H9 (cell line): ENCODE measurements at places on chromosomes 11 and 22.

GRCh38 chr11:77027275-77027674 lies 6.9 kb upstream of the B3GNT6 start:
- no peak overlapping the region for H3K4me3 ChIP-seq
- no peak for DNase-seq
- H3K27ac ChIP-seq, result no peak overlapping the region
- H3K27me3 ChIP-seq, result no peaks in the 10 kb centered on the region; the same call in 1 of the 2 replicates

DNA sequence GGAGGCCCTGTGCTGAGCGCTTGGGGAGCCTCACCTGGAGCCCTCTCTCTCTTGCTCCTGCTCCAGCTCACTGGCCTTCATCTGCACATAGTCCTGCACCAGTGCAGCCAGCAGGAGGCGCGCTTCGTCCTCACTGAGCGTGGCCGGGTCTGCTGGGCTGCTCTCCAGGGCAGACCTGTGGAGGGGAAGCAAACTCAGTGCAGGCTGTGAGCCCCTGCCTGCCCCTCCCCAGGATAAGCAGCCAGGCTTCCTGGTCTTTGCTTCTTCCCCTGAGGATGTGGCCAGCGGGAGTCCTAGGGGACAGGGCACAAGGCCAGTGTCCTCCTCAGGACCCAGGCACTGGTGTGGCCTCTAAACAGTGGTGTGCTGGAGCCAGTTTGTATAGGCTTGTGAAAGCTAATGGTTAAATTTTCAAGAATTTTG lies 2.2 kb downstream of the CALCA start:
- H3K4me3 ChIP-seq, result no peak overlapping the region
- H3K4me1 ChIP-seq, result peaks cover 4% of the 10 kb centered on the region; the same call in 1 of the 2 replicates
- H3K27me3 ChIP-seq, result peaks cover 40% of the 10 kb centered on the region
- no peaks in the 10 kb centered on the region for H3K36me3 ChIP-seq

- no peaks in the 10 kb centered on the region for H3K36me3 ChIP-seq
- H3K4me1 ChIP-seq, result no peaks in the 10 kb centered on the region; the same call in 1 of the 2 replicates
- no peak for DNase-seq
- peaks cover 15% of the 10 kb centered on the region; the same call in 1 of the 2 replicates for H3K27me3 ChIP-seq
- H3K27ac ChIP-seq, result no peak overlapping the region
Observed at GRCh38 chr22:23773483-23774113, 949 bp downstream of the MMP11 start.

DNA sequence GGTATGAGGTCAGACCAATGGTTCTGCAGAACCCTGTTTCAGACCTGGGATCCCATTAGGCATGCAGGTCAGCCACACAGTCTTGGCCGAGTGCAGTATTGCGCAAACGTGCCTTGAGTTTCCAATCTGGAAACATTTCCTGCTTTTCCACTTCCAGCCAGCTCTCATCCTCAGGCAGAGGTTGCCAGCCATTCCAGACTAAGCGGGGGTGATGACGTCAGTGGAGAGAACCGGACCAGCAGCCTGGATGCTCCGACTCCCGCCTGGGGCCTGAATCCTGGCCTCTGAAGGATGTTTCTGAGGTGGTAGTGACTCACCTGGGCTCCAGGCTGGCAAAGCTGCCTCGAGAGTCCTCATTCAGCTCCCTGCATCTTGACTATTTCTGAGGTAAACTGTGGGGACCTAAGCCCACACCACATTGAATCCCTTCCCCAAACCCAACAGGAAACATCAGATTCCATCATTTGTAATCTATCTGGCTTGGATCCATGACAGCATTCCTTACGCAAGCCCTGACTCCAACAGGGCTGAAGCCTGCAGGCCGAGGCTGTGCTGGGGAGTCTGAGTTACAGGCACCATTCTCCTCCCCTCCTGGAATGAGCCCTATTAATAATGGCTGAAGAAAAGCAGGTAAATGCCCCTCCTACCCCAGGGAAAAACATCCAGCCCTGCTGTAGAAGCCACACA lies 83.0 kb downstream of the ABTB2 start:
- no peak overlapping the region for H3K27ac ChIP-seq
- H3K27me3 ChIP-seq, result no peaks in the 10 kb centered on the region
- no peak for DNase-seq
- H3K36me3 ChIP-seq, result no peaks in the 10 kb centered on the region
